Left ventricle myocardium inferior (tissue), 1 donor: ENCODE measurements at places on chromosomes 6 and 20.

- DNase-seq, result no peak
These were observed 4.0 kb downstream of the VARS1 start for GRCh38 chr6:31791324-31792089.

- no peak for DNase-seq
These were observed 5.3 kb downstream of the KIF25 start for GRCh38 chr6:168002804-168003203.

DNA sequence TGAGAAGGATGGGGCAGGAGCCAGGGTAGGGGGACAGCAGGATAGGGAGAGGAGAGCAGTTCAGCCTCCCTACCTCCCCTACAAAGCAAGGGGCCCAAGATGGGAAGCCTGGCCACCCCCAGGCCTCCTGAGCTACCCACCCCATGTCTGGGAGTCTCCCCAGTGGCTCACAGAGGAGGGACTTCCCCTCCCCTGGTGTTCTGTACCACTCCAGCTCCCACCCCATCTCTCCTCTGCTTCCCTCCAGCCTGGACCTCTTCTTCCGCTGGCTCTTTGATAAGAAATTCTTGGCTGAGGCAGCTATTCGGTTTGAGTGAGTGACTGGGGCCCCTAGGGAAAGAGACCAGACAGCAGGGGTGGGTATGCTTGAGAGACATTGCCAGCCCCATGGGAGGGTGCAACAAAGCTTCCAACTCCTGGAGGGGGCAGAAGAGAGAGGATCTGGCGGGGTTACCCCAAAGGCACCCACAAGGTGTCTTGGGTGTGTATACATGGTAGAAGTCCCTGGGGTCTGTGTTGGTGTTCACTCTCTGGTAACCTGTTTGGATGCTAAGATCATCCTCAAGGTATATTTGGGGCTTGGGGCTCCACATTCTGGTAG lies 8.2 kb upstream of the CAPN11 start:
- DNase-seq, result no peak

DNA sequence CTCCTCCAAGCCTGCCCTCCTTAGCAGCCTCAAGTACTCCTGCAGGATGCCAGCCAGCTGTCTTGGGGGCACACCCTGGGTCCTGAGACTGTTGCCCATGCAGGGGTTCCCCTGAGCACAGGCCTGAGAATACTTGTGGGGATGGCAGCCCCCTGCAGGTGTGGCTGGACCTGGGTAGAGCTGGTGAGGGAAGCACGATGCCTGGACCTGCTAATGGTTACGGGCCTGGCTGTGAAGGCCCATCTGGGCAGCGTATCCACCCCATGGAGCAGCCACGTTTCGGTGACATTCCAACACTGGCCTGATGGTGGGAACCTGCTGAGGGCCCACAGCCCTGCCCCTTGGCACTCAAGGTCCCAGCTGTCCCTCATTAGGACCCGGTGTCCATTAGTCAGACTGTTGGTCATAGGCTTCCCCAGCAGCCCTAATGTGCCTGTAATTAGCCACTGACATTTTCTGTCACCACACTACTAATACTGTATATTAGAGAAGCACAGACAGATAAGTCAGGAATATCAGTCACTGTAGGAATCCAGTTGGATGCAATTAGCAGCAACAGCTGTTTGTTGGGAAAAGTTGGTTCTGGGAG lies 20.3 kb downstream of the CCDC167 start:
- DNase-seq, result no peak

DNA sequence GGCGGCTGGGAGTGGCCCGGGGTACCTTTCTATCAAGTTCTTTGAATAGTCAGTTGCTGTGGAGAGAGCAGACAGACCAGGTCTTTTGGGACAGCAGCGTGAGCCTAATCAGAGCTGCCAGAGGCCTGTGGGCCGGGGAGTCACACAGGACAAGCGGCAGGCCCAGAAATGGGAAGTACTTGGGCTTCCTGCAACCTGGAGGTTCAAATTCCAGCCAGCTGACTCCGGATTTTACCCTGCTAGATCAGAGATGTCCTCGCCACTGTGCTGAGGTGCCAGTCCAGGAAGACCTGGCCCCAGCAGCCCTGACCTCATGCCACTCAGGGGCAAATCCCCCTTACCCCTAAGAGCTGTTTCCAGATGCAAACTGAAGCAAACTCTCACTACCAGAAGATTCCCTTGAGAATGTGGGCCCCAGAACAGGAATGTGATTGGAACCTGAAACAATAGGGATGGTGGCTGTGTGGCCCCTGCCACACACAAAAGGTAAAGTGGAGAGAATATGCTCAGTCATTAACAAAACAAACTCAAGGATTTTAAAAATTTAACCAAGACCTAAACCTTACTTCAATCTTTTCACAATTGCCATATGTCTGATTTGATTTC lies 9.7 kb downstream of the BEND3 start:
- no peak for DNase-seq

GRCh38 chr20:34536798-34537394 lies 20.7 kb downstream of the DYNLRB1 start:
- peak; percentile 72 for DNase-seq

DNA sequence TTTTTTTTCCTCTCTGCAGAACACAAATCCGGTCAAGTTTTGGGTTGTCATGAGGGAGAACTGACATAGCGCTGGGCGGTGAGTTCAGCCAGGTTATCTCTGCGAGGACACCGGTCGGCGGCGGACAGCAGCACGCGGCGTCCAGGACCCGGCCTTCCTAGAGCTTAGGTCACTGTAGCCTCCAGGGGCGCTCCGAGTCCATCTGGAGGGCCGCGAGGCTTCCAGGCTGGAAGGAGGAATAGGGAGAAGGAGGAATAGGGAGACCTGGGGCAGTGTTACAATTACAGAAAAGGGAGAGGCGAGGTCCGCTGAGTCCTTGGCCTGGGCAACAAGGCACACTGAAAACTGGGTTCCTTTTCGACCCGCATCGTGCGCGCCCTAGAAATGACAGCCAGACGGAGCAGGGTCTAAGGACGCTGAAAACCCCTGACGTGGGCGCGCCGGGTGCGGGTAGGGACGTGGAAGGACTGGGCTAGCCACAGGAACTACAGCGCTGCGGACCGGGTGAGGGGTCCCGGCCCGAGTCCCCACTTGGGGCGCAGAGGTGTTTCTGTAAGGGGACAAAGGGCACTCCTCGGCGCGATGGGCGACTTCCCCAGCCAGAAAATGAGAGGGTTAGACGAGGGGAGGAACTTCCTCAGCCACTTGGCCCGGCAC lies 536 bp upstream of the FNDC1 start:
- DNase-seq, result peak; percentile 47

- no peak for DNase-seq
These were observed 794.2 kb downstream of the TFAP2A start for GRCh38 chr6:9620687-9621086.

- DNase-seq, result no peak
These were observed 24.8 kb downstream of the E2F3 start for GRCh38 chr6:20426177-20427082.

DNA sequence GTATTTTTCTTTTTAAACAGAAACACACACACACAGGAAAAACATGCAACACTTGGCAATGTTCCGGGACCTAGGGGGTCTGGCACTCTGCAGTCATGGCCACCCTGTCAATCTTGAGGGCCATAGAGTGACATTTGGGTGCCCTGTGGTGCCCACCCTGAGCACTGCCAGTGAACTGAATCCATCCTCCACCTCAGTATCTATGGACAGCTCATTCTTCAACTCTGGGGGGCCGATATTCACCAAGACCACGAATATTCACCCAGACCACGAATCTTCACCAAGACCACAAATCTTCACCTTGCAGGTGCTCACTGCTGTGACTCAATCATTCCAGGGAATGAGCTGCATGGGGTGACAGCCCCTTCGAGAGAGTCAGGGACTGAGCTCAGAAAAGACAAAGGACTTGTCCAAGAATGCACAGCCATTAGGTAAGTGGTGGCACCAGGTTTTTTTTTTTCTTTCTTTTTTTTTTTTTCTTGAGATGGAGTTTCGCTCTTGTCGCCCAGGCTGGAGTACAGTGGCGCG lies 19.1 kb downstream of the SNAI1 start:
- DNase-seq, result no peak

DNA sequence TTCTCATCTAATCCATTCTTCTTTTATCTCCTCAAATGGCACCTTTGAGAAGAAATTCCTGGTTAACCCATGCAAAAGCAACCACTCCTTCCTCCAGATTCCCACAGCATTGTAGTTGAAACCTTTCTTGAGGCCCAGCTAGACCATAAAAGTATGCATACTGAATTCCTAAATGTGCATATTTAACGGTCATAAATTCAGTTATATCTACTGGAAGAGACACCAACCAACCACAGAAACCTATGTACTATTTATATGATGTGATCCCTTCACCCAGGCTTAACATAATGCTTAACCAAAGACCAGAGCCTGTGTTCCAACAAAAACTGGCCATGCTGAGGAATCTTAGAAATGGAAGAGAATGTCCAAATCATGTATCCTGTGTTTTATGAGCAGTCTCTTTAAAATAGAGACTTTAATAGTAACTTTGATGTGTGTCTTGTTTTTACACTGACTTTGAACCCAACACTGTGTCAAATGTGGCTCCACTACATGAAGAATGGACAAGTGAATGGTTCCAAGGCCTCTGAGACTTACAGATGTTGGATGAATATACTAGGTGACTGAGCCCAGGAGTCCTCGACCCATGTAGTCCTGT lies 11.4 kb upstream of the TAF8 start:
- DNase-seq, result no peak

DNA sequence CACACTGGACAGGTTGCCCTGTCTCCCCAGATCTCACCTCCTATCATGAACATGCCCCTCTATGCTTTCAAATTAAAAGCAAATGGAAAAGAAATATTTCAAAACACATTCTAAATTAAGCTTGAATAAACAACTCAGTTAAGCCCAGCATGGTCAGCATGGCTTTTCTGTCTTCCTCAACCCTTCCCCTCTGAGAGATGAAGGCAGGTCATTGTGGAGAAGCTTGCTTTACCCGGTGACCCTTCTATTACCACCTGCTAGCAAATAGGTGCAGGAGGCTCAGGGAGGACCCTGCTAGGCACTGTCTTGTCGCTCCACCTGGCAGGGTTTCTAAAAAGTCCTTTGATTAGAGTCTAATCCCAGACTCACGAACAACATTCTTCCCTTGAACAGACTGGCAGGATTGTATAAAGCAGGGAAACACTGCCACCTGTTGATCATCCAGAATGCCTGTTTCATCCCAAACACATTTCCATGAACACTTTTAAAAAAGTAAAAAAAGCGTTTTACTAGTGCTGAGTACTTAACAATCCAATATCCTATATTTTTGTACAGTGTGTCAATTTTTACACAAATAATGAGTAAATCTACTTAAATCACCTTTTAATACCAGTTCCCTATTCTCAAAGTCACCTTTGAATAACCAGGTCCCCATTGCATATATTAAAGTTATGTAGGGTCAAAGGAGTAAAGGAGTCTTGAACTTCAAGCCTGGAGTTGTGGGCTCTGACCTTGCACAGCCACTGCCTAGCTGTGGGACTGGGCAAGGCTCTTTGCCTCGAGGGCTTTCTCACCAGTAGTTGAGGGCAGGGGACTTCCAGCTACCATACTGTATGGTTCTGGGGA lies 75.5 kb downstream of the GPR6 start:
- DNase-seq, result no peak

DNA sequence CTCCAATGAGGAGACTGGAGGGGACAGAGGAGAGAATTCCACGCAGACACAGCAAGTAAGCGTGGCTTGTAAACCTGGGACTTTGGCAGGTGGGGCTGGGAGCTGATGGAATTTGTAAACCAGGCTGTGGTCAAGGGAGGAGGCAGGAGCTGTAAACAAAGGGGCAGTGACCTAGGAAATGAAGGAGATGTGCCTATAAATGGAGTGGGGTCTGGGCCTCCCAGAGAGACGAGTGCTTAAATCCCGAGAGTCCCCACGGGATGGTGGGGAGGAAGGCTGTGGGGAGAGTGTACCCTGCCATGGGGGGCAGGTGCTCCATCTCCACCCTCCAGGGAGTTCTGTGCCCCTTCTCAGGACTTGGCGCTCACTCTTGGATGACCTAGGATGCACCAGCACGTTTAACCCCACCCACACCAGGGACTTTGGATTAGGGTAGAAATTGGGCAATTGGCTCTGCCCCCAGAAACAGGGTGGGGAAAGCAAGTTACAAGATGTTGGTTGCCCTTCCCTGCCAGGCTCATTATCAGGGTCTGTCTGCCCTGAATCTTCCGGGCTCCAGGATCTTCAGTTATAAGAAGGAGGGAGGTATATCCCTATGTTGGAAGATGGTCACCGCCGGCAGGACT lies 4.0 kb upstream of the DHX16 start:
- DNase-seq, result no peak
